Epithelial cell of proximal tubule (primary cell): ENCODE measurements at places on chromosomes 1 and 21. TPM values are rescaled to one million over a fixed set of nuclear protein-coding genes. Genes with fewer than 3 reads are reported as not detected.

DNA sequence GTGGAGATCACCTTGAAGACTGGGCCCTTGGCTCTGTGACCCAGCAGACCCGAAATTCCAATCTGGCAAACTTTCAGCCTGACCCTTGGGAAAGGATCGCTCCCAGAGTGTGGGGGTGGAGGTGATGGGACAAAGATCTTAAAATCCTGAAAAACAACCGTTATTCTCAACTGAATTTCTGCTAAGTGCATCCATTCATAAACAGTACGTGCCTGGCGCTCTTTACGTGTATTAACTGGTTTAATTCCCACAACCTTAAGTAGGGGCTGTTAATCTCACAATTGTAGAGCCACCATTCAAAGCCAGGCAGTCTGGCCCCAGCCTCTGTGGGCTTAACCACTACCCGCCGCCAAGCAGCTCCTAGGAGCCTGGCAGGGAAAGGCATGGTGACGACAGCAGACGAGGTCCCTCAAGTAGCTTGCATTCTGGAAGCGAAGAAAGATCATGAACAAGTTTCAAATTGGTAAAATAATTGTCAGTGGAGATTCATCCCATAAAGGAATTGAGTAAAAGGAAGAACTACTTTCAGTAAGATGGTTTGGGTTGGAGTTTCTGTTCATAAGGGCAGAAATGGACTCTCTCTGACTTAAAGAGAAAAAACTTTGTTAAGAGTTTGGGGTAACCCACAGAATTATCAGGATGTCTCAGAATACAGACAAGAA, 11.4 kb upstream of the RGS16 start:
- no peak for DNase-seq

DNA sequence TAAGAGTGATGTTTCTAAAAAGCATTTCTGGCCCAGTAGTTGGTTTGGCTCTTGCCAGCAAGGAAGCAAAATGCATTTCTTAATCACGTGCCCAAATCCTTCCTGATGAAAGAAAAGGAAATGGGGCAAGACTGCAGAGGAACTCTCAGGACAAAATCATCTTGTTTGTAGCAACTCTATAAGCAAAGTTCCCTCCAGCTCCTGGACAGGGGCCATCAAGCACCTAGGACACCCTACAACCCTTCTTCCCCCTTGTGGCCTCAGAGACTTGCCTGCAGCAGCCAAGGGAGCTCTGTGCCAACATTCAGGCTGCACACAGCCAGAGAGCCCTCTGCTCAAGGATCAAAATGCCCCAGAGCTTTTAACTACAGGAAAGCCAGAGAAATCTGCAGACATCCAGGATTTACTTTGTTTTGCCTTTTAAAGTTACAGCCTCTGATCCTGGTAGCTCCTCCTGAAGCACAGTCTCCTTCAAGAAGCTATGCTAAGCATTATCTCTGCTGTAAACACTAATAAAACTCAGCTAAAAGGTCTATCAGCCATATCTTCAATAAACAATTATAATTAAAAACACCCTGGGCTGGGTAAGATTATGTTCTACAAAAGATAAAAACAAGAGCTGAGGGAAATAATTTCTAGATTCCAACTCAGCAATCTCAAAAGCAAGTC, 105.0 kb downstream of the KIAA0319L start:
- no peak for DNase-seq

DNA sequence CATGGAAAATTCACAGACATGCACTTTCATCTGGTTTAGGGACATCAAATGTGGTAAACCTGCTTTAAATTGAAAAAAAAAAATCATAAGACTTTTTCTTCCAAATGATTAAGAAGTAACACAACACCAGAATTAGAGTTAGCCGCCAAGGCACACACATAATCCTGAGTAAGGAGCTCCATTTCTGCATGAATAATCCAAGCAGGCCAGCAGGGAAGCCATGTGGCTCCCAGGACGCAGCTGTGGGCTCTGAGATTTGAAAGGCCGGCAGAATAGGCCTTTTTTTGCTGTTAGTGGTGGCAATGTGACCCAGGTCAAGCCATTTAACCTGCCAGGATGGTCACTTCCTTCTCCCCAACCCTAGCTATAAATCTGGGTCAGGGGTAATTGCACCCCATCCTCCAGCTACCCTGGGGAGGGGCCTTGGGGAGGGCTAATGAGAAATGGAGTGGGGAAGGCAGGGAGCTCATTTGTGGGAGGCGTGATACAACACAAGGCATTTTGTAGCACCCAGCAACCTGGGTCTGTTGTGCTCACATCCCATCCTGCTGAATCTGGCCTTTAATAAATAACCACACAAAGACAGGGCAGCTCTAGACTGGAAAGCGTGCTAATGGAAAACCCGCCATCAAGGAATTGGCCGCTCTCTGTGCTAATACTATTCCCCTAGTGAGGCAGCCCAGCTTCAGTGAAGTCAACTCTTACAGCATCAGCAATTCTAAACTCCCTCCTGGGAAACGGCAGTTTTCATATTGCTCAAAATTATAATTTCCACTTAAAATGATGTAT, 178.5 kb downstream of the RHOU start:
- DNase-seq = no peak

DNA sequence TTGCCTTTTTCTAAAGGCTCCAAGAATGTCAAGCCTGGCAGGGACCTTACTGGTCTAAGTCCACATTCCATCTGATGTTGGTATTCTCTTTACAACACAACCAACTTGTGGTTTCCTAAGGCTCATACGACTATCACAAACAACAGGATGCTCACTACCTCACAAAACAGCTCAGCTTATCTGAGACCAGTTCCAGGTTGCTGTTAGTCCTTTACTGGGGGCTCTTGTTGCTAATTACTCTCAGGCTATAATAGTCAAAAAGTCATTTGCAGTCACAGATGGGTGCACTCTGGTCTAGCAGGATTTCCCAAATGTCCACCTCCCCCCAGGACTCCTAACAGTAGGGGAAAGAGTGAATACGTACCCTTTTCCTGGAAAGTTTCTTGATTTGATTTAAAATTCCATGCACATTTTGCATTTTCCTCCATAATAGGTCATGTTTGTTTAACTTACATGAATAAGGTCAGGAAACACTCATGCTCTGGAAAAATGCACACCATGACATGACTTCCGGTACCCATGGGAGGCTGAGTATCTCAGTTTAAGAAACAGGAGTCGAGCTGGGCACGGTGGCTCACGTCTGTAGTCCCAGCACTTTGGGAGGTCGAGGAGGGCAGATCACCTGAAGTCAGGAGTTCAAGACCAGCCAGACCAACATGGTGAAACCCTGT, 16.0 kb downstream of the LCK start:
- no peak for DNase-seq

DNA sequence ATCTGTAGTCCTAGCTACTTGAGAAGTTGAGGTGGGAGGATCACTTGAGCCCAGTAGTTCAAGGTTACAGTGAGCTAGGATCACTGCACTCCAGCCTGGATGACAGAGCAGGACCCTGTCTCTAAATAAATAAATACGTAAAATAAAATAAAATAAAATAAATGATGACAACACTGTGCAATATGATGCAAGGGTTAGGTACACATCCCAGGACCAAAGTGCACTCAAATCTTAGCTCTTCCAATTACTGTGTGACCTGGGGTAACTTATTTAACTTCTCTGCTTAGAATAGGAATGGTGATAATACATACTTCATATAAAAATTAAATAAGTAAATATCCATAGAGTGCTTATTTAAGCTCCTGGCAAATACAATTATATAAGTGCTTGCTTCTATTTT, 53.5 kb downstream of the LPAR3 start:
- DNase-seq = no peak

DNA sequence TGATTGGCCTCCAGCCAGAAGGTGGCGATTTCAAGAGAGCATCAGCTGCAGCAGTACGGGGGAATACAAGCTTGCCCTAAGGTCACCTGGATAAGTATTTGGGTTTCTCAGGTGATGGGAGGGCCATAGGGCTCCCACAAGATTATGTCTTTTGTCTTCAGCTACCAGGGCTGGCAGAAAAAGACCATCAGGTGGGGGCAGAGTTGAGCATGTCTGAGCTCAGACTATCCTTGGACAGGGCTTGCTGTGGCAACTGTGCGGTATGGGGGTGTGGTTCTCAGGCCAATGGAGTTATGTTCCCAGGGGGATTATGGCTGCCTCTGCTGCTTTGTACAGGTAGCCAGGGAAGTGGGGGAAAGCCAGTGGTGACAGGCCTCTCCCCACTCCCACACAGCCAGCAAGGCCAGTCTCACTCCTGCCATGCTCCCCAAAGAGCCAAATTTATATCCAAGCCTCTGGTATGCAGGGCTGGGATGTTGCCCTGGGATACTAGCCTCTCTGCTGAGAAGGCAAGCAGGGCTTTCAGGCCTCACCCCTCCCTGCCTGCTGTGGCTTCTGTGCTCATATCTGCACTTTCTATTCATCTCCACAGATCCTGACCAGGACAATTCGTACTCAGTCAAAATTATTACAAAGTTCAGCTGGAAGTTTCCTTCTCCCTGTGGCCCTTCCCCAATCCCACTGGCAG, 26.6 kb upstream of the CD84 start:
- no peak for DNase-seq

Gene HTR1D
- total RNA-seq = 0.58 TPM in 1 of 2 replicates, not detected in the other

DNA sequence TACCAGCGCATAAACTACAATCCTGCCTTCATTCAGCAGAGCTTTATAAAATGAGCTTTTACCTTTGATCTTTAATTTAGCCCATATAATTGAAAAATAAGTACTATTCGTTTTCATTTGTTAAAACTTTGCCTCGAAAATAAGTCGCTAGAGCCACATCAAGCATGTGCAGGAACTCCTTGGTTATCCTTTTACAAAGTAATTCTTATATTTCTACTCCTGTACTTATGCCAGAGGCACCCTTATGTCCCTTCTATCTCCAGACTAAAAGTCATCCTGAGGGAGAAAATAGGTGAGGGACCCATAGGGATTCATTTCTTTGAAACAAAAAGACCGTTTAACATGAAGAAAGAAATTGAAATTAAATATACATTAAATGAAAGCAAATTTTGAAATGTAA, 278.2 kb upstream of the C1orf105 start:
- no peak for DNase-seq

Gene COL24A1
- total RNA-seq = 0.06 and 0.07 TPM in 2 replicates

GRCh38 chr1:164719676-164720439, 160.9 kb downstream of the PBX1 start:
- DNase-seq = no peak

DNA sequence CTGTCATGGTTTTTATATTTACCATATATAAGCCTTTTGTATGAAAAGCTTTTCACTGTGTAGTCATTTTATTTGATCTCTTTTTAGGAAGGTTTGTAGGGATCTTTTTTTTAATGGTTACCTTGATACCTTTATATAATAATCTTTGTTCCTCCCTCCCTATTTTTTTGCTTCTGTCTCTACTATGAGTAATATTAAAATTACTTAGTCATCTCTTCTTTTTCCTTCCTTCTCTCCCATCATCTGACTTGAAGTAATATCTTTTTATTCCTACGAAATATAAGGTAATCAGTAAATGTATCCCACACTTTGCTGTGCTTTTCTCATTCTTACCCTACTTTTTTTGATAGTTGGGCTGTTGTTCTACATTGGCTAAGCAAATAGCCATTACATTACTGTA, 161.4 kb downstream of the MAGI3 start:
- no peak for DNase-seq

Gene SPATA21
- total RNA-seq = not detected in 2 replicates

Gene IGSF5
- 0.40 and 0.87 TPM in 2 replicates for total RNA-seq

Gene CD52
- not detected in 2 replicates for total RNA-seq

Gene WDR64
- not detected in 2 replicates for total RNA-seq

- no peak for DNase-seq
Observed at GRCh38 chr1:20370698-20371097, 80.0 kb downstream of the VWA5B1 start.

Gene C1QA
- total RNA-seq = not detected in 2 replicates
